ENCODE measurements at places on chromosomes 5 and 9.

- DNase-seq: no peak
Measured at GRCh38 chr9:74304598-74304997, 192.5 kb upstream of the RORB start.

DNA sequence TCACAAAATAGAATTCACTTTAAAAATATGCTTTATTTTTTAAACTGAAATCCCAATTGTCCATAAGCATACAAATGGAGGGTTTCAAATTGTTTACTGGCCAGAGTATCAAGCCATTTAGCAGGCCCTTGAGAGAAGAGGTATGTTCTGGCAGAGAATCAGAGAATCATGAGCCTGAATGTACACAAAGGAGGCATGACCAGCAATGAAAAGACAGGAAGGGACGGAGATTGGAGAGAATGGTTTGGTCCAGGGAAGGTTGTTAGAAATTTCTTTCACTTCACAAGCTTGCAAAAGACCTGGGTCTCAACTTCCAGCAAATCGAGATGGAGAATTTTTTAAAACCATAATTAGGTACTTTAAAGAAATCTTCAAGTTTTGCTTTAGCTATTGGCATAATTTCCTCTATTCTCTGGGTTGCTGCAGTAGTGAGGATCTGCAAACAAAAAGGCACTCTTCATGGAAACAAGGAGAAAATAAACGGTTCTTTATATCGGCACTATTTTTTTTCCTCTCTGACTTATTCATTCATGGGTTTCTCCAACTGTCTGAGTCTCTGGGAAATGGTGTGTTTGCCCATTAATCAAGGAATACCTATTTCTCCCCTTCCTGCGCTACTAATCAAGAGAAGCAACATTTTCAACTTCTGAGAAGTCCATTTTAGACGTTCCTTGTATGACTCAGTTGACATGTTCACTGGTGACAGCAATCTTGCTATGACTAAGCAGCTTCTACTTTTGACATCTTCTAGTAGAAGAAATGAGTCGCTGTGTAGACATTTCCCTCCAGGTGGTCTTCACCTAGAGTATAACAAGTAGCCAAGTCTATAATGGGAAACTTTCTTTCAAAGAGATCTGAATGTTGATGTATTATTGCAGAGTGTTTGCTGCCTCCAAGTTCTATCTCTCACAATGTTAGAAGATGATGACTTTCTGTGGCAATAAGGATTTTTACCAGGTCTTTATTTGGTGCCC, 23.1 kb upstream of the ERCC6L2 start:
- no peak for DNase-seq

DNA sequence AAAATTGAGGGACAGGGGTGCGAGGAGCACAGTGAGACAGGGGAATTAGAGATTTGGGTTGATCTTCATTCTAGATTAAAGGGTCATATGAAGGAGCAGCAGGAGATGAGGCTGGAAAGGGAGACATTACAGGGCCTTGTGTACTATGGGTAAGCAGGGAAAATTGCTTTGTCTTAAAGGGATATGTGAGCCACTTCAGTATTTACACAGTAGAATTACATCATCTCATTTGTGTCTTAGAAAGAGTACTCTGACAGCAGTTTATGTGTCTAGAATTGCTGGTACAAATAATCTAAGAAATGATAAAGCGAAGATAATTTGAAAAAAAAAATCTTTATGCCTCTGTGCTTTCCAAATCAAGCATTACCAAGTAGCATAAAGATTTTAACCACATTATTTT, 287.0 kb upstream of the ARRDC3 start:
- no peak for DNase-seq

- no peak for DNase-seq
Measured at GRCh38 chr9:22649384-22649783, 202.8 kb downstream of the DMRTA1 start.

DNA sequence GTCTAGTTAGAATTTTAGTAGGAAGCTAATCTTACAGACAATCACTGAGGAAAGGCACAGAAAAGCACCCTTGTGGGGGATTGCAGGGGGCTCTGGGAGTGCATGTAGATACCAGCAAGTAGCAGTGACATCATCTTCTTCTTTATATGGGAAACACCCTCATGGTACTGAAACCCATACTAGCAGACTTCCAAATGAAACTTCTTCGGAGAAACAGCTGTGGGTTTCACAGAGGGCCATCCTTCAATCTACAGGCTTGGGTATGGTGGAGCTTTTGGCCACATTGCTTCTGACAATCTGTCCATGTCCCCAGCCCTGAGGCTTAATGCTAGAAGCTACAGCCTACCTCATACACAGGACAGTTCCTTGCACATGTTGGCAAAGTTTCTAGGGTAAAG, 165.2 kb upstream of the NFIB start:
- DNase-seq: no peak

DNA sequence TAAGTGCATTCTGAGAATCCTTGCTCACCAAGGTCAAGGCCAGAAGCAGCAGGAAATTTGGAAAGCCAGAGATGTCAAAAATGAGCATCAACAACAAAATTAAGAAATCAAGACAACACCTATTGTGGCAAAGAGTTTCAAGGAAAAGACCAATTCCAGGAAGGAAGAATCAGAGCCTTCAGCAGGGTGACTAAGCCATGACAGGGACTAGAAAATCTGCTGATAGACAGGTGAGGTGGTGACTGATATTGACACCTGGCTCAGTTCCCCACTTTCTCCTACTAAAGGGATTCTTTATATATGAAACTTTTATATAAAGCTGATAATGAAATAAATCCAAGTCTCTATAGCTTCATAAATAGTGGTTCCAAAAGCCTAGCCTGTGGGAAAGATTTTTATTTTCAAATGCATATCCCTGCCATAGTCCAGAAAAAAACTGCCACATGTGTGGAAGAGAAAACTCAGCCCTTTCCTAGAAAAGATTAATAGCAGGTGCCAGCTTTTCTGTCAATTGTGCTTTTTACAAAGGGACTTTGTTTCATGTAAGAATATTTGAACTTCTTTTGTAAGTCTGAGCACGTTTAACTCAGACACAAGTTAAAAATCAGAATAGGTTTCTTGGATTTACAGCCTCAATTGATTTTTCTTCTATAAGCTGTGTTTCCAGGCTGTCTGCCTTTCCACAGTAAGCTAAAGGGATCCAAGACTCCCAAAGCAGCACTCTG, 81.1 kb upstream of the GRAMD2B start:
- no peak for DNase-seq

GRCh38 chr5:35754481-35754880, 102.2 kb upstream of the IL7R start:
- DNase-seq: no peak

DNA sequence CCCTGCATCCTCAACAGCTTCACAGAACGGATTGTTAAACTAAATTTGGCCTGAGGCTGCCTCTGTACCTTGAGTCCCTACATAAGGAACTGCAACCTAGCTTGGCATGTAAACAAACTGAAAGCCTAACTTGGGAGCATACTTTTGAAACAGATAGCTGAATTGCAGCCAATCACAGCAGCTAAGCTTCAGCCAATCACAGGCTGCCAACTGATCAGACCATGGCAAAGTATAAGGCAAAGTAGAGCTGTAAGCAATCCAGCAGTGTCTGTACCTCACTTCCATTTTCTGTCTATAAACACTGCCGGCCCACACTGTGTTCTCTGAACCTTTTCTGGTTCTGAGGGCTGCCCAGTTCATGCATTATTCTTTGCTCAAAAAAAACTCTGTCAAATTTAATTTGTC, 8.9 kb upstream of the ZNF483 start:
- no peak for DNase-seq

DNA sequence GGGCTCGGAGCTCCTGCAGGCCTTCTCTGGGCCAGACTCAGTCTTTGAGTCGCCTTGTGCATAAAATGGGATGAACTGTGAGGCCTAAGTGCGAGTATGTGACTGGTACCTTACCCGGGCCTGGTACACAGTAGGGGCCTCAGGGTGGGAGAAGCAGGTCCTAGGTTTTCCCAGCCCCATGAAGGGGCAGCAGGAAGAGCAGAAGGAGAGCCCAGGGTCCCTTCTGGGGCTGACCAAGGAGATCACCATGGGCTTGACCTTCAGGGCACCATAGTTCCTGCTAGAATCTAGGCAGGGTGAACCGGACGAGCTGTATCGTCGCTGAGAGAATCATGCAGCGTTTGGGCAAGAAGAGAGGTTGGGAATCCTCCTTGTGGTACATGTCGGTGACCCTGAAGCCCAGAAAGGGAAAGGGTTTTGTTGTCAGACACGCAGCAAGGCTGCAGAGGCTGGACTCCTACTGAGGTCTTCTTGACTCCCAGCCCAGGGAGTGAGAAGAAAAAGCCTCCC, 373 bp upstream of the PHYKPL start:
- no peak for DNase-seq

- no peak for DNase-seq
Measured at GRCh38 chr9:79670269-79670961, 98.7 kb downstream of the TLE4 start.

- DNase-seq: no peak
Measured at GRCh38 chr5:146291421-146292074, 47.1 kb upstream of the POU4F3 start.

DNA sequence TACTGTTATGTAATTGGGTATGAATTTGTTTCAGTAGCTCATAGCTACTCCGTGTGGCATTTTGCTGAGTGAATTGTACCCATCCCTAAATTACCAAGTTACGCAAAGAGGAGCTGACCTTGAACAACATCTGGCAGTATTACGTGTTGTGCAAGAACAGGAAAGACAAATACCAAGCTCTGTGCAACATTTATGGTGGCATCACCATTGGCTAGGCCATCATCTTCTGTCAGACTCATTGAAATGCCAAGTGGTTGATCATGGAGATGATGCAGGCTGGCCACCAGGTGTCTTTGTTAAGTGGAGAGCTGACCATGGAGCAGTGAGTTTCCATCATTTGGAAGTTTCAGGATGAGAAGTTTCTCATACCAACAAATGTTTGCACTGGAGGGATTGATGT, 15.0 kb downstream of the ZSWIM6 start:
- DNase-seq: no peak

GRCh38 chr9:92058723-92059444, 56.3 kb downstream of the SPTLC1 start:
- no peak for DNase-seq

- no peak for DNase-seq
Measured at GRCh38 chr9:120852240-120853010, 9.7 kb upstream of the PSMD5 start.

DNA sequence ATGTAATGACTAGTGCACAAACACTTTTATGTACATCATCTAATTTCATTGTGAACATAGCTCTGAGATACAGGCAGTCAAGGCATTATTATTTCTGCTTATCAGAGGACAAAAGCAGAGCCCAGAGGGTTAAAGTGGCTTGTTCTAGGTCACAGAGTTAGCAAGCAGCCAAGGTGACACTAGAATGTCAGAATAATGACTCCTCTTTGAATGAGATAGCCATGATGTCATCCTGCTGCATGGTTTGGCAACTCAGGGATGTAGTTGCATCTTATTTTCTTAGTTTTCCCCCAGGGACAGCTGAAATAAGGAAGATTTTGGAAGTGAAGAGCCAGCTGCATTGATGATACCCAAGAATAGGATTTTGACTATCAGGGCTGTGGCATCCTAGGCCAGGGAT, 54.4 kb downstream of the KCNV2 start:
- no peak for DNase-seq

DNA sequence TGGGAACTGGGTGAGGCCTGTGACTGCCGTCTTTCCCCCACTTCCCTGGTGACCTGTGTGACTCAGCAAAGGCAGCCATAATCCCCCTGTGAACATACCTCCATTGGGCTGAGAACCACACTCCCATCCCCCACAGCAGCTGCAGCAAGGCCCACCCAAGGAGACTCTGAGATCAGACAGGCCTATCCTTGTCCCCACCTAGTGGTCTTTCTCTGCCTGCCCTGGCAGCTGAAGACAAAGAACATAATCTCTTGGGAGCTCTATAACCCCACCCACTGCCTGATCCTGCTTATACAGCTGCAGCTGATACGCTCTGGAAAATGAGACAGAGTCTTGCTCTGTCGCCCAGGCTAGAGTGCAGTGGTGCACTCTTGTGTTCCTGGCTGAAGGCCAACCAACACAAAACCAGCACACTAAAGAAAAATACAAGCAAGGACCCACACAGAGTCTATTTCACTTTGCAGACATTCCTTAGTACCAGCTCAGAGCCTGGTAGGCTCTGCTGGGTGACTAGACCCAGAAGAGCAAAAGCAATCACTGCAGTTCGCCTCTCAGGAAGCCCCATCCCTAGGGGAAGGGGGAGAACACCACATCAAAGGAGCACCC, 106.7 kb downstream of the MCTP1 start:
- no peak for DNase-seq

DNA sequence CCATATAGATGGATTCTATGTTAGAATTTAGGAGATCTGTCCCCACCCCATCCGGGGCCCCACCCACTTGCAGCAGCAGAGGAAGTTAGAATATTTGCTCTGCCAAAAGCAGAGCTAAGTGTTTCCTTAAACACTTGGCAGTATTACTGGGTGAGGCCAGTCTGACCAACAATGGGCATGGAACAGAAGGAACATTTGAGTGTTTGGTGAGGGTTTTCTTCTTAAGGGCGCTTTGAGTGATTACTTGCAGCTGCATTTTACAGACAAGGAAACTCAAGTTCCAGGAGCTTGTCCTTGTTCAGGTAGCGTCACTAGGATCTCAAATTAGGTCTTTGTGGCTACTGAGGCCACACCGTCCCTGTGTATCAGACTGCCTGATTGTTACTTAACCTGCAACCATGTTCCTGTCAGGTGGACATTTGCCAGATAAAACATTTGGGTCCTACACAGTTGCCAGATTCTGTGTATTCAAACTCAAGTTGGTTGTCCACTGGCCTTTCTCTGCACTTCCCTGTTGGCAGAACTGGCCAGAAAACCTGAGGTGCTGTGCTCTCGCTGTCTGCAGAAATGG, 59.3 kb downstream of the SLC46A2 start:
- no peak for DNase-seq

- peak; percentile 20 for DNase-seq
Measured at GRCh38 chr5:141850244-141850768, 27.9 kb downstream of the PCDH1 start.

GRCh38 chr5:97043511-97043910, 98.9 kb downstream of the LIX1 start:
- DNase-seq: no peak

- DNase-seq: no peak
Measured at GRCh38 chr5:160198146-160198545, 31.2 kb upstream of the FABP6 start.

- no peak for DNase-seq
Measured at GRCh38 chr5:136210259-136210658, 17.3 kb upstream of the SMIM32 start.

DNA sequence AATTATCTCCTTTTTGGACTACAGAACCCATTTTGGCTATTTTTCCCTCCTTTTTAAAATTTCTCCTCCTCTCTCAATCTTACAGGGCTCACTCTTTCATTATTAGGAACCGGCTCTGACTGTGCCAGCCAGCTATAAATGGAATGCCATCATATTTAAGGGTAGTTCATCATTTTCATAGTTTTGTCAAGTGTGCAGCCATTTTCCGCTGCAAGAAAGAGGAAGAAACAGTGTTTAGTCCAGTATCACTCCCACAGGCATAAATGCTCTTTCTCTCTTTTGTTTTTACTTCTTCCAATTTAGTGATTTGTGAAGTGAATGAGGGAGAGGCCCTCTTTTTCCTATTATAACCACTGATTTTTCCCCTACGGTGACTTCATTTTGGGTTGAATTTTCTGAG, 290.0 kb downstream of the NR3C1 start:
- DNase-seq: no peak

- DNase-seq: no peak
Measured at GRCh38 chr5:16794269-16794913, 141.7 kb downstream of the MYO10 start.

All from stimulated activated CD8-positive, alpha-beta memory T cell treated with anti-CD3 and anti-CD28 coated beads, Interleukin-12 subunit alpha, Interleukin-12 subunit beta, amount 100 ng/mL, for 4 hours (primary cell).